Ascending aorta (tissue), 2 donors: ENCODE measurements at places on chromosomes 6 and 20. TPM values are rescaled to one million over a fixed set of nuclear protein-coding genes. Genes with fewer than 3 reads are reported as not detected.

ECI2 gene
- total RNA-seq = 84.7 TPM

GRCh38 chr6:164990901-164991300 lies 318.5 kb downstream of the C6orf118 start:
- H3K27me3 ChIP-seq = no peaks in the 10 kb centered on the region
- no peak for DNase-seq
- H3K36me3 ChIP-seq = no peaks in the 10 kb centered on the region
- no peak overlapping the region for H3K4me3 ChIP-seq

DNA sequence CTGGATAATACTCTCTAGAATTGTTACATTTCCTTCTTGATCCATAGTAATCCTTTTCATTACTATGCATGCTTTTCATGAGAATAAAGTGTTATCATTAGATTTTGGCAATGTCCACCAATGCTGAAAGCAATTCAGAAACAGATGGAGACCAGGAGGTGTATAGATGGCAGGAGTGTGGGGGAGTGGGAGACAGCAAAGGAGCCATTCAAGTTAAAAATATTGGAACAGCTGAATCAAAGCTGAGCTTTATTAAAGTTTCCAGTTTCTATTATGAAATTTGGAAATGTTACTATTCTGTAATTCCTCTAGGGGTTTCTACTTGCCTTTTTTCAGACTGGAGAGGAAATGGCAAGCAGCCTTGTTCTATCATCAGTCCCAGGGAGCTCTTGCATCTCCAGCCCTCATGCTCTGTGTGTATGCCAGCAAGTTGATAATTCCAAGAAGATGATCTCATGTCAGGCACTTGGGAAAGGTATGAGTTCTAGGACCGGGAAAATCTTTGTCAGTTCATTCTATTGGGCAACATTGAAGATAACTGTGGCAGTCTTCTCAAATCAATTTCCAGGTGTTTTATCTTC lies 228.0 kb downstream of the CD109 start:
- H3K4me1 ChIP-seq = no peaks in the 10 kb centered on the region
- no peaks in the 10 kb centered on the region for H3K36me3 ChIP-seq
- no peaks in the 10 kb centered on the region for H3K27me3 ChIP-seq
- no peak for DNase-seq

DNA sequence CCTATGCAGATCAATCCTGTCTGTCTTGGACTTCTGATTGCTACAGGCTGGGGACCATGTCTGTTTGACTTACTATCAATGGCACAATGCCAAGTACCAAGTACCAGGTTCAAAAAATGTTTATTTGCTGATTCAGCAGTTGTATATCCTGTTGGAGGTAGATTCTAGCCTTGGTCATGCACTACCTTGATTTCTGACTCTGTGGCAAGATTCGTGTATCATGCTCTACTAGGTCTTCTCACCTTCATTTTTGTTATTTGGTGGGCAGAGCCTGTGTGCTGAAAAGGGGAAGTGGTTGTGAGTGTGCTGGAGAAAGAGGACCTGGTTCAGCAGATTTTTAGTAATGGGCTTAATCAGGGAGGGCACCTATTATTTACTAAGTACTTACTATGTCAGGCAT lies 192.4 kb upstream of the MYLIP start:
- H3K4me3 ChIP-seq = no peak overlapping the region
- H3K27me3 ChIP-seq = no peaks in the 10 kb centered on the region
- no peak overlapping the region for H3K27ac ChIP-seq

- DNase-seq = no peak
- no peaks in the 10 kb centered on the region for H3K27me3 ChIP-seq
- no peak overlapping the region for H3K27ac ChIP-seq
- no peaks in the 10 kb centered on the region for H3K4me1 ChIP-seq
These were observed 19.0 kb upstream of the MAP3K7 start for GRCh38 chr6:90605749-90606340.
